ENCODE measurements at places on chromosomes 6 and 20. TPM values are rescaled to one million over a fixed set of nuclear protein-coding genes. Genes with fewer than 3 reads are reported as not detected.

- DNase-seq: no peak
- H3K4me1 ChIP-seq: no peaks in the 10 kb centered on the region
- no peak overlapping the region for H3K4me3 ChIP-seq
These were observed 254.5 kb downstream of the TAF4 start for GRCh38 chr20:61811166-61811565.

Gene LRRN4
- not detected for total RNA-seq

- H3K36me3 ChIP-seq: no peaks in the 10 kb centered on the region
- H3K4me3 ChIP-seq: no peak overlapping the region
- peaks cover 24% of the 10 kb centered on the region for H3K27me3 ChIP-seq
- no peaks in the 10 kb centered on the region for H3K4me1 ChIP-seq
- H3K27ac ChIP-seq: no peak overlapping the region
These were observed 10.6 kb downstream of the REM1 start for GRCh38 chr20:31485450-31486339.

Gene GMPR
- 0.32 TPM for total RNA-seq

Gene FAM50B
- total RNA-seq: 13.0 TPM

- no peak for DNase-seq
- no peak overlapping the region for H3K4me3 ChIP-seq
- no peak overlapping the region for H3K27ac ChIP-seq
- no peaks in the 10 kb centered on the region for H3K4me1 ChIP-seq
- no peaks in the 10 kb centered on the region for H3K36me3 ChIP-seq
These were observed 1286.4 kb downstream of the GRIK2 start for GRCh38 chr6:102679865-102680264.

- H3K36me3 ChIP-seq: no peaks in the 10 kb centered on the region
- DNase-seq: no peak
- H3K4me1 ChIP-seq: no peaks in the 10 kb centered on the region
- H3K4me3 ChIP-seq: no peak overlapping the region
These were observed 67.7 kb upstream of the IFNGR1 start for GRCh38 chr6:137286916-137287315.

- H3K36me3 ChIP-seq: no peaks in the 10 kb centered on the region
- no peak overlapping the region for H3K4me3 ChIP-seq
- H3K4me1 ChIP-seq: no peaks in the 10 kb centered on the region
- H3K27me3 ChIP-seq: no peaks in the 10 kb centered on the region
These were observed 192.2 kb upstream of the FAM83B start for GRCh38 chr6:54654381-54654780.

Gene OCSTAMP
- total RNA-seq: not detected

- no peak overlapping the region for H3K4me3 ChIP-seq
- H3K27ac ChIP-seq: no peak overlapping the region
- peaks cover 45% of the 10 kb centered on the region for H3K27me3 ChIP-seq
- H3K4me1 ChIP-seq: no peaks in the 10 kb centered on the region
- DNase-seq: no peak
These were observed 119.3 kb downstream of the BMP7 start for GRCh38 chr20:57147185-57147584.

GRCh38 chr20:4673371-4674001 is 48.2 kb upstream of the PRND start:
- no peak for DNase-seq
- no peak overlapping the region for H3K27ac ChIP-seq
- H3K4me1 ChIP-seq: no peaks in the 10 kb centered on the region
- H3K27me3 ChIP-seq: no peaks in the 10 kb centered on the region
- no peaks in the 10 kb centered on the region for H3K36me3 ChIP-seq
- H3K4me3 ChIP-seq: no peak overlapping the region
